T-helper 2 cell (primary cell): ENCODE measurements at places on chromosomes 16 and 17.

GRCh38 chr17:48672340-48672739 is 46.2 kb upstream of the HOXB9 start:
- no peak for DNase-seq

GRCh38 chr16:85227946-85228862 is 115.9 kb upstream of the CIBAR2 start:
- DNase-seq, result no peak

GRCh38 chr17:82065638-82066303 is at the start of gene DUS1L:
DUS1L (minus strand) TSS chr17:82065804; CDS start chr17:82065059, 745 bp downstream.
- DNase-seq, result peak; percentile 63

- DNase-seq, result no peak
These were observed 119.2 kb downstream of the PCTP start for GRCh38 chr17:55870044-55870443.

DNA sequence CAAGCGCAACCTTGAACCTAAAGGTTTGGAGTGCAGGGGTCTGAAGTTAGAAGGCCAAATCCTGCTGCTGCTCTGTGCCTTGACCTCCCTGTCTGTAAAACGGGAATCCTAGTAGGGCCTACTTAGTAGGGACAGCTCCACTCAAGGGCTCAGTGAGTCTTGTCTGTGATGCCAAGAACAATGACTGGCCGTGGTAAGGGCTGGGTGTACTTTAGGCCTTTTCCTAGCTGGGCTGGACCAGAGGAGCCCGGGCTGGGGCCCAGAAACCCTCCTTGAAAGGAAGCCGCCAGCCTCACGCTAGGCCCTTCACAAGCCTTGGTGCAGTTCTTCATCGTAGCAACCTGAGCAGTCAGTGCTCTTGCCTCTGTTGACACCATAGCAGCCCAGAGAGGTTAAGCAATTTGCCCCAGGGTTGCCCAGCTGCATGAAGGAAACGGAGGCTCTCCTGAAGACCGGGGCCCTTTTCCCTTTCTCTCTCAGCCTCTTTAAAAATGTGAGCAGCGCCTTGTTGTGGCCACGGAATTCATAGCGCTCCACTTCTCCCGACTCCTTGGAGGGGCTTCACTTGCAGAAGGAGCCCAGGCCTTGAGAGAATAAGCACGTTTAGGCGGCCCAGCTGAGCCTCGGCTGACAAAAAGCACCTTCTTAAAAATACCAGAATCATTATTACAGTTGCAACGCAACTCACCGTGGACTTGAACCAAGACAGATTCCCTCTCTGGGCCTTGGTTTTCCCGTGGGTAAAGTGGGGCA is 4.4 kb downstream of the NECAB2 start:
- DNase-seq, result no peak
